Activated CD4-positive, alpha-beta memory T cell treated with anti-CD3 and anti-CD28 coated beads, Interleukin-2, amount 10 ng/mL, durations not matched to agents 7 days and 5 days (primary cell): ENCODE measurements at places on chromosomes 5 and 9. TPM values are rescaled to one million over a fixed set of nuclear protein-coding genes. Genes with fewer than 3 reads are reported as not detected.

SPATA31C1 gene
- total RNA-seq, result not detected

GRCh38 chr9:107587191-107587963, 97.8 kb upstream of the KLF4 start:
- no peaks in the 10 kb centered on the region for H3K27me3 ChIP-seq
- no peak for DNase-seq
- H3K36me3 ChIP-seq, result no peaks in the 10 kb centered on the region
- no peak overlapping the region for H3K4me3 ChIP-seq
- no peak overlapping the region for H3K27ac ChIP-seq

TMEM174 gene
- total RNA-seq, result not detected

GRCh38 chr9:136694163-136694871, 7.1 kb upstream of the AGPAT2 start:
- no peak overlapping the region for H3K4me3 ChIP-seq
- no peaks in the 10 kb centered on the region for H3K36me3 ChIP-seq
- H3K27ac ChIP-seq, result no peak overlapping the region
- H3K27me3 ChIP-seq, result peaks cover 18% of the 10 kb centered on the region
- DNase-seq, result peak; percentile 37

DNA sequence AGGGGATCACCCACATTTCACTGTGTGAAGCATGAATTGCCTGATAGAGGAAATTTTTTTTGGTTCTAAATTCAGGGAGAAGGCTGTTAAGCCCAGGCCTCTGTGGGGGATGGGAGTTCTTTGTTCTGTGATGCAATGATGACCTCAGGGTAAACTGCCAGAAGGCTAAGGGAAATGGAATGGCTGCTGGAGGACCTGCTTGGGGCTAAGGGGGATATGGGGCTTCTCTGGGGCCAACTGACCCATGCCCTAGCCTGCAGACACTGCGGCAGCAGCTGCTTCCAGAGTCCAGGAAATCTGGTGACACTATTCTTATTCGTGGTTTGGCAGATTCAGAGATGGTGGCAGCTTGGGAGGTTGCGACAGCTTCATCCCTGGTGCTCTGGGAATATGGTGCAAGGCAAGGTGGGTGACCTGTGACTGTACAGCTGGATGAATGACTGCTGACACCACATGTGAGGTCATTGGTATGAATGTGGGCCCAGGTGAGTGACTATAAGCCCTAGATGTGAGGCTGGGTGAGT, 30.3 kb downstream of the VCP start:
- no peak for DNase-seq
- H3K4me1 ChIP-seq, result no peaks in the 10 kb centered on the region
- H3K36me3 ChIP-seq, result peaks cover 10% of the 10 kb centered on the region

DNA sequence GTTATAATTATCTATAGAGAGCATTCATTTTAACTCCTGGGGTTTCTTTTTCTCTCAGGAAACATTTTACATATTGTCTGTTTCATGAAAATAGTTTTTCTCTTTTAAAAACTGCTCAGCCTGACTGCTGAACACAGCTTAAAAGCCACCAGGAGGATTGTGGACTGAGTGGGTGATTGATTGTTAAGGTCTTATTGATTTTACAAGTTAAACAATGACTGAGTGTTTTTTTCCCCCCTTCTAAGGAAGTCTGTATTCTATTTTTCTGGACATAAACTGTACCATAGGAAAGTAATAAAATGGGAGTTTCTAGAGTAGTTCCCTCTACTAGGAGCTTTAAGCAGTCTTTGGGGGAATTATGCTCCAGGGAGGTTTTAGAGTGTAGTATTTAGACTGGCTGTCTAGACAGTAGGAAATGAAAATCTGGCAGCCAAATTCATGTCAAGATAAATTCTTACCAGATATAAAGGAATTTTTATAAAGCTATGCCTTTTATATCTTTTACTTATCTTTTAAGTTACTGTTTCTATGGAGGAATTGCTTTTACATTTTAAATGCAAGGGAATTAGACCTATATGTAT, 463.9 kb downstream of the PRR16 start:
- H3K27me3 ChIP-seq, result no peaks in the 10 kb centered on the region
- DNase-seq, result no peak
- H3K4me3 ChIP-seq, result no peak overlapping the region
- H3K36me3 ChIP-seq, result no peaks in the 10 kb centered on the region
- H3K4me1 ChIP-seq, result no peaks in the 10 kb centered on the region
- H3K27ac ChIP-seq, result no peak overlapping the region

DNA sequence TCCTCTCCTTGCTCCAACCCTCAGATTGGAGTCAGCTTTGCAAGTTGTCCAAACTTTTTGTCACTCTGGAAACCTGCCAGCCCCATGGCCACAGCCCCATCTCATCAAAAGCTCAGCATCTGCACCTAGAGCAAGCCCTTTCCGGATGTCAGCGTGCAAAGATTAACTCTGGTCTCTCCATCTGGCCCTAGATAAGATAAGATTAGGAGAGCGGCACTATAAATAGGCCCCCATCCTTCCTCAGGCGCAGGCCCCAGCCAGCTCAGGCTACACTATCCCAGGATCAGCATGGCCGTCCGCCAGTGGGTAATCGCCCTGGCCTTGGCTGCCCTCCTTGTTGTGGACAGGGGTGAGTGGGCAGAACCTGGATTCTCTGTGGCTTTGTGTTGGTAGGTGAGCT, at the start of gene SPINK4:
Gene SPINK4, plus strand, starts transcription at position 247 of the 400 bp plus-strand sequence. Its CDS starts 42 bp downstream, at position 289.
- no peaks in the 10 kb centered on the region for H3K36me3 ChIP-seq
- peaks cover 5% of the 10 kb centered on the region for H3K4me1 ChIP-seq
- H3K4me3 ChIP-seq, result no peak within 1 kb of the TSS
- DNase-seq, result no peak

GRCh38 chr5:94627191-94627590, 8.7 kb downstream of the SLF1 start:
- DNase-seq, result no peak
- peaks cover 21% of the 10 kb centered on the region for H3K4me1 ChIP-seq
- no peak overlapping the region for H3K27ac ChIP-seq
- H3K27me3 ChIP-seq, result no peaks in the 10 kb centered on the region

GRCh38 chr5:37835380-37835973, 4.4 kb downstream of the GDNF start:
- H3K27me3 ChIP-seq, result peaks cover 79% of the 10 kb centered on the region
- no peak overlapping the region for H3K4me3 ChIP-seq
- no peak for DNase-seq
- no peak overlapping the region for H3K27ac ChIP-seq
- peaks cover 8% of the 10 kb centered on the region for H3K36me3 ChIP-seq

DNA sequence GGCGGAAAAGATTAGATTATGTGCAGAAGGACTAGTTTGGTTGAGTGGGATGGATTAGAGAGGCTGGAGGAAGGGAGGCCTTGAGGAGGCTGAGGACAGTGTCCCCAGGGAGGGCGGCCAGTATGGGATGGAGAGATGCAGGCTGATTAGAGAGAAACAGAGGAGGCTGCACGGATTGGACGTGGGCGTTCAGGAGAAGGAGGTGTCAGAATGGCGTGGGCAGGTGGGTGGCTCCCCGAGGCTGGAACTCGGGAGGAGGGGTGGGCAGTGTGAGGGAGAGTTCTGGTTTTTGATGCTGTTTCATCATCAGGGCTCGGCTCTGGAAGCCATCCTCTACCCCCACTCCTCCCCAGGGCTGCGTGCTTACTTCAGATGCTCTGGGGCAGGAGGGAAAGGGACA, 13.0 kb downstream of the CDHR2 start:
- DNase-seq, result no peak
- peaks cover 11% of the 10 kb centered on the region for H3K27me3 ChIP-seq
- peaks cover 18% of the 10 kb centered on the region for H3K4me1 ChIP-seq
- no peak overlapping the region for H3K4me3 ChIP-seq

GRCh38 chr9:127418037-127418471, 6.1 kb upstream of the ZNF79 start:
- H3K4me3 ChIP-seq, result no peak overlapping the region
- no peaks in the 10 kb centered on the region for H3K36me3 ChIP-seq
- peaks cover 14% of the 10 kb centered on the region for H3K4me1 ChIP-seq
- peak; percentile 53 for DNase-seq
- H3K27me3 ChIP-seq, result no peaks in the 10 kb centered on the region
- no peak overlapping the region for H3K27ac ChIP-seq

DNA sequence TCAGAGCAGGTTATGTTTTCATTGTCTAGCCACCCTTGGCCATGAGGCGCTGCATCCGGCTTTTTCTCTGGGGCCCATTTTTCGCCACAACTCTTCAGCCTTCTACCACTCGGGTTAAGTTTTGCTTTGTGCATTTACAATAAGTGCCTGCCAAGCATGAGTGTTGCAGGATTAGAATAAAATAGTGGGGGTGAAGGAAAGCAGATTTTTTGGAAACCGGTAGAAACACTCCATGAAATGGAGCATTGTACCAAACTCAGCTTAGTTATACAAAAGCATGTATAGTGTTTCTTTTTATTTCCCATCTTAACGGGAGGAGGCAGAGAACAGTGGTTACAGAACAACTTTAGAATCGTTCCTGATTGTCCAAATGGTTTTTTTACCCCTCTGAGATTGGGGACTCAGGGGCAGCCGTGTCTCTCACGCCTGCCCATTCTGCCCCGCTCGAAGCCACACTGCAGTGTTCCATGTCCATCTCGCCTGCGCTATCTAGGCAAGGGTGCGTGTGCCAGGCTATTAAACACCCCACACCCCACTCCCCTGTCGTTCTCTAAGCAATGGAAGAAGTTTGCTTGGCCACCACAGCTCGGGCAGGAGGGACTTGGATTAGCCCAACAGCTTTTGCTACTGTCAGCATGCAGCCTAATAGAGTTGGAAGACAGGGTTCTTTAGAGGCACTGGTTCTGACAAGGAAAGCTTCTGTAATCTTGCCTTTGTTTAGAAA, 268.8 kb upstream of the WWC1 start:
- no peaks in the 10 kb centered on the region for H3K36me3 ChIP-seq
- H3K27me3 ChIP-seq, result peaks cover 4% of the 10 kb centered on the region
- H3K27ac ChIP-seq, result no peak overlapping the region
- H3K4me3 ChIP-seq, result no peak overlapping the region
- DNase-seq, result no peak

ACSL6 gene
- total RNA-seq, result 11.5 TPM
